H1 (cell line): ENCODE measurements at places on chromosomes 7 and 10.
A peak's percentile ranks its signal among the peaks of the same experiment; 100 is the strongest.

- no peak for DNase-seq
Observed at GRCh38 chr7:425794-426188, 93.9 kb downstream of the PDGFA start.

- no peak for DNase-seq
Observed at GRCh38 chr10:119505131-119505551, 37.4 kb downstream of the RGS10 start.

DNA sequence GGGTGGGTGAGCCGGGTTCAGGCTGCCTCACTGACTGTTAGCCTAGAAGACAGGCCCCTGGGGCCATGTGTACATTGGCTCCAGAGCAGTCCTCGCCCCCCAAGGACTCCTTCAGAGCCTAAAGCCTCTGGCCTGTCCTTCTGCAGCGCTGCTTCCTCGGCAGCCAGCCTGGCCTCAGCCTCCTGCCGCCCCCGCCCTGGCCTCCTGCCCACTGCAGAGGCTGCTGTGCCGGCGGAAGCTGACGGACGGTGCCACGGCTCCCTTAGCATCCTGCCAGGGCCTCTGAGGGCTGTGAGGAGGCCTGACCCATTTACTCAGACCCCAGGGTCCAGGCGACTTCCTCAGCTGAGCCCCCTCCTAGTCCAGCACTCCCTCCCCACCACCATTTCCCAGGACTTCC, 4.9 kb downstream of the SRRM3 start:
- DNase-seq: no peak

DNA sequence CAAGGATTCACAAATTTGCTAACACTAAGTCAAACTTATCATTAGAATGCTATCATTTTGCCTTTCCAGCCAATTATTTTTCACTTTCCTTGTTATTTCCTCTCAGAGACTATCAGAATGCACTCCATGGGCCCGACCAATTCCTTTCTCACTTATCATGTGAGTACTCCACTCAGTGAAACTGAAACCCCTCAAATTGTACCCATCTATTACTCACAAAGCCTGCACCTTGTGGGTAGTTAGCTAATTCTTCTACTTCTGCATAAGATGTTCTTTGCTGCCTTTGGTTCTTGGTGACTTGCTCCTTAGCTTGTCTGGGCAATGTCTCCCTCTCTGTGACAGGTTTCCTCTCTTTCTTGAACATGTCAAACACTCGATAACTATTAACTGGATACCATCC, 35.2 kb upstream of the MBL2 start:
- DNase-seq: no peak

GRCh38 chr10:88896994-88897853, 17.2 kb downstream of the STAMBPL1 start:
- DNase-seq: no peak

GRCh38 chr7:1192171-1192676, 32.2 kb upstream of the ZFAND2A start:
- no peak for DNase-seq

- no peak for DNase-seq
Observed at GRCh38 chr10:12703813-12704212, 297.7 kb downstream of the CCDC3 start.

DNA sequence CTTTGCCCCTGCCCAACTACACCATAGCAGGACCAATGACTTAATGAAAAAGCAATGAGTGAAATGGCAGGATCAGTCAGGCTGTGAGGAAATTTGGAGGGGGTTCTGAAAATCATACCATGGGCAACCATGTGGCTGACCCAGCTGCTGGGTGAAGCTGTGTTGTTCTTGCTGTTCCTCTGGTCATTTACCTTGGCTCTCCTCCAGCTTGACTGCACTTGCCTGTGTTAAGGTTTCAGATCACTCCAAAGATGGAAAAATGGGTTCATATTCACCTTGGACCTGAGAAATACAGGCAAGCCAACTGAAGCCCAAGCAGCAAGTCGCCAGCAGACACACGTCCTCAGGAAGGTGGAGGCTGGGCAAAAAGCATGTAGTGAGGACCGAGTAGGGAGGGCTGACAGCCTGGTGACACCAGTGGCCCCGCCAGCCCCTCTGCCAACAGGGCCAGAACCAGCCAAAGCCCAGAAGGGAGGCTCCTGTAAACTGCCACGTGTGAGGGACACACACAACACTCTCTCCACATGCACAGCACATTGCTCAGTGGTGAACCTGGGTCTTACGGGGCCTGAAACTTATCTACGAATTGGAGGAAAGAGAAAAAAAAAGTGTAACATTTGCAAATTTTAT, 40.1 kb downstream of the PARP12 start:
- DNase-seq: no peak

GRCh38 chr10:49657606-49658005, 21.8 kb upstream of the C10orf53 start:
- DNase-seq: no peak

DNA sequence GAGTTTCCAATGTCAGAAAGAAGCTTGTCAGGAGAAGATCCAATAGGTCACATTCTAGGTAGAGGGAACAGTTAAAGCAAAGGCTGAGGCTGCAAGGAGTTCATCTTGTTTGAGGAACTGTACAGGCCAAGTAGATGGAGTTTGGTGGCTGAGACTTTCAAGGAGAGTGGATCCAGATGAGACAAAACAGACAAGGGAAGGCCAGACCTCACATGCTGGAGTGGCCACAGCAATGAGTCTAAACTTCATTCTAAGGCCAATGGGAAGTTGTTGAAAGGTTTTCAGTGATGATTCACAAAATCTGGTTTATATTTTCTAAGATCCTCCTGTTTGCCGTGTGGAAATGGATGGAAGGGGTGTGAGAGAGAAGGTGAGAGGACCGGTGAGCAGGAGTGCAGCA, 40.0 kb downstream of the EPDR1 start:
- DNase-seq: no peak

GRCh38 chr10:24872049-24872789, 80.2 kb downstream of the PRTFDC1 start:
- no peak for DNase-seq

GRCh38 chr10:113020475-113020753, 70.4 kb downstream of the TCF7L2 start:
- DNase-seq: no peak

DNA sequence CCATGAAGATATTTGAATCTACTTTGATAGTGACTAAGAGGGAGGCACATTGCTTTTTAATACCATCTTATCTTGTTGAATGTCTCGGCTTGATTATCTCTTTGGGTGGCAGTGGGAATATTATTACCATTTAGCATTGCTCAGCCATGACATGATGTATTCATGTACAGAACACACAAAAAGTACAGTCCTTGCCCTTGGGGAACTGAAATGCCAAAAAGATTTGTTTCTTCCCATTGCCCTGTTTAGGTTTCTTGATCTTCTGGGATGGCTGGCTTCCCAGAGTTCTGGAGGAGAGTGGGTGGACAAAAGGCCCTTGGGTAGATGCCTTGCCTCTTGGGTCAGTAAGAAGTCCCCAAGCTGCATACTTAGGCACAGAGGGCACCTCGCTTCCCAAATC, 23.8 kb downstream of the SUFU start:
- no peak for DNase-seq

- no peak for DNase-seq
Observed at GRCh38 chr7:3955751-3956696, 655.0 kb downstream of the SDK1 start.

DNA sequence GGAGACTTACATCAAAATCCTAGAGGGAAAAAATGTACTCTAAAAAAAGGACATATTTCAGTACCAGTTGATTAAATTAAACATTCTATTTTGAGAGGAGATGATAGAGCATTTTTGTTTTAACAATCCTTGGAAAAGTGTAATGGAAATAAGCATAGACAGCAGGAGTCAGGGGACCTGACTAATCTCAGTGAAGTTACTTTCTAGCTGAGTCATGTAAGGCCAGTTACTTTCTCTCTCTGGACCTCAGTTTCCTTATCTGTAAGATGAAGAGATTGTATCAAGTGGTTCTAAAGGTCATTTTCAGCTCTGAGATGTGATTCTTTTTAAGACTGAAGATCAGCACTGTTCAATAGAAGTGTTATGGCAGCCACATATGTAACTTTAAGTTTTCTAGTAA, 44.1 kb downstream of the VTI1A start:
- DNase-seq: no peak

- DNase-seq: no peak
Observed at GRCh38 chr10:59887006-59887405, 19.4 kb downstream of the CCDC6 start.

- DNase-seq: no peak
Observed at GRCh38 chr10:105262666-105263065, 621.6 kb downstream of the SORCS3 start.

DNA sequence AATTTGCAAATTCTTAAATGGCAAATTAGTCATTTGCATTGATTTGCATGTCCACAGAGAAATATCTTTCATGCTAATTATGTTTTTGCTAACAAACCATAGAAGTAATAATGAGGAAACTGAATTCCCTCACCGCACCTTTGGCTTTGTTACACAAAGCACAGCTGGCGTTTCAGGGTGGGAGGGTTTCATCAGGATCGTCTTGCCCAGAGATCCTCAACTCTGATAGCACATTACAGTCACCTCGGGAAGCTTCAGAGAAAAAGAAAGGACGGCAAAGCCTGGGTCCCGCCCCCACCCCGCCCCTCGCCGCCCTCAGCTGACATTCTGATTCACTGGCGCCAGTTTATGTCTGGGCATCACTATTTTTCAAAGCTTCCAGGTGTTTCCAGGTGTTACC, 119.4 kb downstream of the PTPRN2 start:
- DNase-seq: no peak

DNA sequence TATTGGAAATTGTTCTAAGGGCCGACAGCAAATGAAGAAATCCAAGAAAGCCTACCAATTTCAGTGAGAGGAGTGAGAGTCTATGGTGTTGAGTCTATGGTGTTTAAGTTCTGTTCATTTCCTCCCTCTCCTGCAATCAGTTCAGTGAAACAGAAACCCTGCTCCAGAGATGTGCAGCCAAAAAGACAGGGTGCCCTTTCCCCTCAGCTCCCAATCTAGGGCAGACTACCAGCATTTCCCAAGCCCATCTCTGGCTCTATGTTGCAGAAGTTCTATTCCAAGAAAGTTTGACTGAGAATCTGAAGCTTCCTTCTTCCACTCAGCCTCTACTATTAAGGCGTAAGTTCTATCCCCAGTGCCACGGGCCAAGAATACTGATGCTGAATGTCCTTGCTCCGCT, 18.5 kb upstream of the ALOX5 start:
- no peak for DNase-seq

DNA sequence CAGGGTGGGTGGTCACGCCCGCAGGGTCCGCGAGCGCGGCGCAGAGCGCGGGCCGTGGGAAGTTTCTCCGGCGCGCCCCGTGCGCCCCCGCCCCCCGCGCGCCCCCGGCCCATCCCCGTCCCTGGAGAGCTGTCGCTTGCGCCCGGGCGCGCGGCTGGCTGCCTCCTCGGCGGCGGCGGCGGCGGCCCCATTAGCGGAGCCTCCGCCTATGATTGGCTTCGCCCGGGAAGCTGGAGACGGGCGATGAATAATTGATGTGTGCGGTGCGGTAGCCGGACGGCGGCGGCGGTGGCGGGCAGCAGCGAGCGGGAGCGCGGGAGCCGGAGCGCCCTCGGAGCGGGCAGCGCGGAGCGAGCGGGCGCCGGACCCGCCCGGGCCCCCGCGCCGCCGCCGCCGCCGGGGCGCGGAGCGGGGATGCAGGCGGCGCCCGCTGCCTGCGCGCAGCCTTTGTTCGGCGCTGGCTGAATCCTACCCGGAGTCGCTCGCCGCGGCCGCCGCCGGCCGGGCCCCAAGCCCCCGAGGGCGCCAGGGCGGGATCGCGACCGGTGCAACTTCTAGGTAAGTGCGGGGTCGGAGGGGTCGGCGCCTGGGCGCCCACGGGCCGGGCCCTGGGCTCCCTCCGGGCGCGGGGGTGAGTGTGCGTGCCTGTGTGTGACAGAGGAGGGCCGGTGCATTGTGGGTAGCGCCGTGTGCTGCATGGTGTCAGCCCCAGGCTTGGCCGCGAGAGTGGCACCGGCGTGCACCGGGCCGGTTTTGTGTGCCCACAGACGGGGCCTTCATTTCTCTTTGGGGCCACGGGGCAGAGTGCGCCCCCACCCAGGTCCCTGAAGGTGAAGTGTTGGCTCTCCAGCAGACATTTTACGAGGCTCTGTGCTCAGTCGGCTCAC, 103.8 kb upstream of the PPIF start:
- DNase-seq: peak; percentile 73

GRCh38 chr7:144821067-144821466, 14.8 kb downstream of the TPK1 start:
- DNase-seq: no peak

GRCh38 chr7:149620961-149621360, 123.4 kb upstream of the ZNF746 start:
- DNase-seq: no peak

- DNase-seq: no peak
Observed at GRCh38 chr7:79615466-79615865, 162.0 kb upstream of the MAGI2 start.

GRCh38 chr7:50220273-50220672, 84.2 kb upstream of the IKZF1 start:
- DNase-seq: no peak

DNA sequence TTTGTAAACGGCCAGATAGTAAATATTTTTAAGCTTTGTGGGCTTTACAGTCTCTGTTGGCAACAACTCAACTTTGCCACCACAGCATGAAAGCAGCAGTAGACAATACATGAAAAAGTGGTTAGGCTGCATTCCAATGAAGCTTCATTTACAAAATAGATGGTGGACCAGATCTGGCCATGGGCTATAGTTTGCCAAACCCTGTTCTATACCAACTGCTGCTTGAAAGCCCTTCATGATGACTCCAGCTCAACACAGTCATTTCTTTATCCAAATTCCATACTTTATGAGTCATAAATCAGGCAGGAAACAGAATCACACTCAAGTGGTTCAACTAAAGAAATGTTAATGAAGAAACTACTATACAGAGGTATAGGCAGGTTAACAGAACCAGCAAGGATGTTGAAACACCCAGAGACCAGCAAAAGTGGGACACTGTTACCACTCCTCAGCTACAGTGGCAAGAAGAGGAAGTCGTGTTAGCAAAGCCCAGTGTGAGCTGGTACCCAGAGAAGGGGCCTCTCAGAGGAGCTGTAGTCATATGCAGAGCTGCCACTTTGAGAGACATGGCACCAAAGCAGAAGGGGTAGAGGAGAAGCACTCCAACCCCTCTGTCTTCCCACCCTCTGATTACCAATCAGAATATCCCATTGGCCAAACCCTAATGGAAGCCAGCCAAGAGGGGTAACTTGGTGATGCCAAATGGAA, 72.5 kb downstream of the PRLHR start:
- DNase-seq: no peak

- no peak for DNase-seq
Observed at GRCh38 chr10:114002422-114002821, 41.2 kb upstream of the ADRB1 start.

GRCh38 chr10:9060314-9060713, 1005.8 kb downstream of the GATA3 start:
- DNase-seq: no peak

GRCh38 chr10:25465582-25466372, 291.0 kb downstream of the GPR158 start:
- no peak for DNase-seq
